CD4-positive, alpha-beta T cell treated with Interleukin-15 for 1 hour (primary cell): ENCODE measurements at places on chromosomes 7 and 10.

DNA sequence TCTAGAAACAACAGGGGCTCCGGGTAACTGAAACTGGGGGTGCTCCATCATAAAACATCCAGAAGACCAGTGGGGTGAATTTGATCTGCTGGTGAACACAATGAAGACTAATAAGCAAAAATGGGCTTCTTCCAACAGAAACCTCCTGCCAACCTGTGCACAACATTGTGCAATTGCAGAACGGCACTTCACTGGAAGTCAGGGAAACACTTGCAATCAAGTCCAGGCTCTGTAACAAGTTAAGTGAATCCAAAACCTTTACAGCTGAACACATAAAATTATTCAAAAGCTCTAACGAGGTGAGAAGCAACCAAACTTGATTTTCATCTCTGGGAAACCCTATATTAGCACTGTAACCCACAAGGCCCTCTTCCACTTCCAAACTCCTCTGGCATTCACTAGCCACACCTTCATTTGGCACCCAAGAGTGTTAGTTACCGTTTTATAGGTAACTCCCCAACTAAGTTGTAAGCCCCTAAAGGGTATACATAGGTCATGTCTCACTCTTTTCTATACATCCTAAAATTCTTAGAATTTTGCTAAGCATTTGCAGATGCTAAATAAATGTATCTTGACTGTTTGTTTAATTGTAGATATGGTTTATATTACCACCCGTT lies 22.0 kb downstream of the IMMP2L start:
- no peak for DNase-seq

GRCh38 chr10:124595143-124595883 lies 133.7 kb downstream of the LHPP start:
- DNase-seq: peak; percentile 13

- no peak for DNase-seq
These were observed 291.5 kb downstream of the SDK1 start for GRCh38 chr7:3592401-3593134.

DNA sequence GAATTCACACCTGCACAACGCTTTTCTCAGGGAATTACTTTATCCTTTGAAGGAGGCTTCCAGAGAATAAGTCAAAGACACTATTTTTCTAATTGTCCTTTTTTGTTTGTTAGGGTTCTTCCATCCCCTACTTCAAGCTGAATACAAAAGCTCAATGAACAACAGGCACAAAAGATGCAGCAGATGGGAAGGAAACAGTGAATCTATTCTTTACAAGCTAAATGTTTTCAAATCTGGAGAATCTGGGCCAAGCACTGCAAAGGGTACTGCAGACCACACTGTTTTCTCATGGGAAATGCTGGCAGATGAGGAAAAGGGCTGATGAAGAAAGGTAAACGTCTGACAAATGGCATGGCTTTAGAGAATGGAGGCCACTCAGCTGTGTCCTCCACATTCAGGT lies 18.5 kb downstream of the LIPA start:
- no peak for DNase-seq

GRCh38 chr7:106774768-106775551 lies 90.1 kb upstream of the PIK3CG start:
- DNase-seq: no peak

DNA sequence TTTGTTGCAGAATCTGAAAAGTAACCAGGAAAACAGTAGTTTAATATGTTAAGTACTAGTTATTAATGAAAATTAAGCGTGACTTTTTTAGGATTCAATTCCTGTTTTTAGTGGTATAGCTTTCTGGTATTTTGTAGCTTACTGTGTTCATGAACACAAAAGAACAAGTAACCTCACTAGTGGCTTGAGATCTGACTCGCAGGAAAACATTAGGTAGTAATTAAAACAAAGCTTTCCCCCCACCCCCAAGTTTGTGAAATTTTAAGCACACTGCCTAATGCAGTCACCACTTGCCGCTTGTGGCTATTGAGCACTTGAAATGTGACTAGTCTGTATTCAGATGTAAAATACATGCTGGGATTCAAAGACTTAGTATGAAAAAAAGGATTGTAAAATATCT lies 102.5 kb upstream of the RPA3 start:
- no peak for DNase-seq

DNA sequence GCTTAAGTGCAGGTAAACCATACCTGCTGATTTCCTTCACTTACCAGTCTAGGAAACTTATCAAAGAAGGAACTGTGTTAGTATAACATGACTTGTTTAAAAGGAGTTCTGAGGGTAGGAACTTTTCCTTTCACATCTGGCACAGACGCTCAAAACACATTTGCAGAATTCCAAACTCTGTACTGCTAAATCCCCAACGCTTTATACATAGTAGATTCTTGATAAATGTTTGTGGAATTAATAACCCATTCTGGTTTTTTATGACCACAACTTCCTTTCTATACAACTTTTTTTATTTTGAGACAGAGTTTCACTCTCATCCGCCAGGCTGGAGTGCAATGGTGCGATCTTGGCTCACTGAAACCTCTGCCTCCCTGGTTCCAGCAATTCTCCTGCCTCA lies 7.7 kb upstream of the TRUB1 start:
- DNase-seq: no peak

GRCh38 chr7:148738737-148739535 lies 40.2 kb downstream of the CUL1 start:
- DNase-seq: no peak

GRCh38 chr7:18491871-18492270 lies 3.7 kb upstream of the HDAC9 start:
- no peak for DNase-seq

- no peak for DNase-seq
These were observed 95.3 kb downstream of the KAT6B start for GRCh38 chr10:74921744-74922143.

- DNase-seq: peak; percentile 11
These were observed 71.5 kb downstream of the C10orf143 start for GRCh38 chr10:130039141-130039540.

- no peak for DNase-seq
These were observed 535 bp upstream of the TMEM72 start for GRCh38 chr10:44910602-44911001.

DNA sequence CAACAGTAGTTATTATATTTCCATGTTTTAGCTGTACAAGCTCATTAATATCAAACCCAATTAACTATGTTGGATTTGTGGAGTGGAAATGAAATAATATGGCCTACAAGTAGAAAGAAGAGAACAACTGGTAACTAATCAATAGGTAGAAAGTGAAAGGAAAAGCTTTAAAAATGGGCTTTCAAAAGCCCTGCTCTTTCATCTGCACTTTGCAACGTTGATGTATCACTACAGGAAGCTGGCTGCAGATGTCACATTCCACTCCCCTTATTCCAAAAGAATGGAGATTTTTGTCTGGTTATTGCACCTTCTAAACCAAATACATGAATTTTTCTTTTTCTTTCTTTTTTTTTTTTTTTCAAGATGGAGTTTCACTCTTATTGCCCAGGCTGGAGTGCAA lies 11.7 kb upstream of the MKI67 start:
- no peak for DNase-seq

- no peak for DNase-seq
These were observed 722.1 kb upstream of the CELF2 start for GRCh38 chr10:10295537-10295936.

DNA sequence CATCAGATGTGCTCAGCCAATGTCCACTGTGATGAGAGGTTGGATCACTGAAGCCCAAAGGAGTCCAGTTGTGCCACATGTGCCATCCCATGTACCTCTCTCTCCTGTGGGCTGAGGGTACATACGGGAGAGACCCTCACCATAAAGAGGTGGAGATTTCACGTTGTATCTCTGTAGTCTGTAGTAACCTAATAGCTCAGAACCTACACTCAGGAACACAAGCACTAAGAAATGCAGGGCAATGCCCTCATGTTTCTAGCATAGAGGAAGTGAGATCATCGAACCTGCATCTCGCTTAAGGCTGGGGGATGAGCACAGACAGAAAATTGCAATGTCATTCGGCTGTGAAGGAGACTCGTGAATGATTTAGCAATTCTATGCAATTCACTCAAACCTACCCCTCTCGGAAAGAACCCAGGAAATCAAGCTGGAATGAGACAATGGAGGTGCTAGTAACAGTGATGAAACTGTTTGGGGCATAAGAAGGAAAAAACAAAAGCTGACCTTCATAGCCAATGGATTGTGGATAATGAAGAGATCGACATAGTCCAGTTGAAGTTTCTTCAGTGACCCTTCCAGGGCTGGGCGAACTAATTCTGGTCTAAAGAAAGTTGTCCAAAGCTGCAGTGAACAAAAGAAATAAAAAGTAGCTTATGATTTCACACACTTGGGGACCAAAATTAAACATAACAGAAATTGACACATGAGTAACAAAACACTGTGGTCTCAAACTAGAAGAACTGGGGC lies 80.3 kb upstream of the UCN3 start:
- DNase-seq: peak; percentile 60

GRCh38 chr10:24561453-24561852 lies 162.2 kb downstream of the ARHGAP21 start:
- no peak for DNase-seq

- DNase-seq: no peak
These were observed 424 bp downstream of the EGFR start for GRCh38 chr7:55019191-55019690.

DNA sequence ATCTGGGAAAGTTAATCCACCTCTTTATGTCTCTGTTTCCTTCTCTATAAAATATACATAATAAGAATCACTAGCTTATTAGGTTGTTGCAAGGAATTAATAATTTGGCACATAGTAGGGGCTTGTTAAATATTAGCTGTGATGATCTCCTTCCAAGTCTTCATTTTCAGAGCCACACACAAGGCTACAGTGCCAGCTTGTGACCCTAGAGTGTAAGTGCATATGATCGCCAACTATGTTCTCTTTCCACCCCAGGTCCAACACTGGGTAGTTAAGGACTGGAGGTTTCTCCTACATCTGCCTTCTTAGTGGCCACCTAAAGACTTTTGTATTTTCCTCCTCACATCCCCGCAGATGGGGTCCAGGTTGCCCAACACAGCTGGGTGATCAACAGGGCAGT lies 17.9 kb upstream of the ACSM6 start:
- DNase-seq: no peak

GRCh38 chr7:27100694-27101170 lies 1.8 kb downstream of the HOXA2 start:
- DNase-seq: no peak

DNA sequence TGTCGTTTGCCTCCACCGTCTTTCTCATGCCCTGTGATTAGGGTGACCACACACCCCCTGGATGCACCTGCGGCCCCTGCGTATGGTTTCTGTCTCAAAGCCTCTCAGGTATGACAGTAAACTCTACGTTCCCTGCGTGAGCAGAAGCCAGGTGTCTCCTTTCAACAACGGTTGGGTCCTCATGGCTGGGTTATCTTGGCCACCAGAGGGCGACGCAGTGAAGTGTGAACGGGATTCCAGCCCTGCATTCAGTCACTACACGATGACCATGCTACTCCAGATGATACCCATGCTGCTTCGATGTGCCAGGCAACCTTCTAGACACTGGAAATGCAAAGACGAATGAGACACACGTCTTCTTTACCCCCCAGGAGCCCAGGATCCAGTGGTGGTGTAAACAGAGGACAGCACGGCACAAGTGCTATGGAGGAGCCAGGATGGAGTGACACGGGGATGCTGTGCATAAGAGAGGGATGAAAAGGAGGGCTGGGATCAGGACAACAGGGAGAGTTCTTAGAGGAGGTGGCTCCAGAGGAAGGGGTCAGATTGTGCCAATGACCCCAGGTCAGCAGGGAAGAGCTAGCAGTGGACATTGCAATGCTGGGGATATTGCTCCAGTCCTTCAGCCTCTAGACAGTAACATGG lies 228.1 kb upstream of the PFKP start:
- DNase-seq: no peak

DNA sequence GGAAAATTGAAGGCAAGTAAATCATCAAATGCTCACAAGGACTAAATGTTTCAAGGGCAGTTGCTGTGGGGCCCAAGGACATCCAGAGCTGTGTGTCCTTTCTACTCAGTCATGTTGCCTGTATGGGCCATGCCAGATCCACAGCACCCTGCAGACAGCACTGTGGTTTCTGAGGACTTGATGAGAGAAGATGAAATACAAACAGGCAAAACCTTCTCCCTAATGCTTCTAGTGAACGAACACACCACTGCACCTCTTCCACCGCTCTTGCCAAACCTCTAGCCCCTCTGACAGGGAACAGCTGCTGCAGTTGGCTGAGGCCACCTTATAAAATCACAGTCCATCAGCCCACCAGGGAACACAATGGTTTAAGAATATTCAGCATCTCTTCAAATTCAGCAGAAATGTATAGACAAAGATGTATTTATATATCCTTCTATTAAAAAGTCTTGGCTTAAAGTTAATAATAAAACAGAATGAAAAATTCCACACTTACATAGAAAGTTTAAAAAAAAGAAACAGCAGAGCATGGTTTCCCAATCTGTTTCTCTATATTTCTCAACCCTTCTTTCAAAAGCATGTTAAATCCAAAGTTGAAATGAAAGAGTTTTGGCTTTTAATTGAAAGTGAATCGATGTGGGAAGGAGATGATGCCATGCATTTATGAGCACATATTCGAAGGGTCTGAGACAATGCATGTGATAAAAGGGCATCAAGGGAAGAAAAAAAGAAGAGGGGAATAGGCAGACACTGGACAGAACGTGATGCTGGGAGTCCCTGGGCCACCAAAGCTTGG lies 14.0 kb downstream of the CYP3A7 start:
- no peak for DNase-seq

DNA sequence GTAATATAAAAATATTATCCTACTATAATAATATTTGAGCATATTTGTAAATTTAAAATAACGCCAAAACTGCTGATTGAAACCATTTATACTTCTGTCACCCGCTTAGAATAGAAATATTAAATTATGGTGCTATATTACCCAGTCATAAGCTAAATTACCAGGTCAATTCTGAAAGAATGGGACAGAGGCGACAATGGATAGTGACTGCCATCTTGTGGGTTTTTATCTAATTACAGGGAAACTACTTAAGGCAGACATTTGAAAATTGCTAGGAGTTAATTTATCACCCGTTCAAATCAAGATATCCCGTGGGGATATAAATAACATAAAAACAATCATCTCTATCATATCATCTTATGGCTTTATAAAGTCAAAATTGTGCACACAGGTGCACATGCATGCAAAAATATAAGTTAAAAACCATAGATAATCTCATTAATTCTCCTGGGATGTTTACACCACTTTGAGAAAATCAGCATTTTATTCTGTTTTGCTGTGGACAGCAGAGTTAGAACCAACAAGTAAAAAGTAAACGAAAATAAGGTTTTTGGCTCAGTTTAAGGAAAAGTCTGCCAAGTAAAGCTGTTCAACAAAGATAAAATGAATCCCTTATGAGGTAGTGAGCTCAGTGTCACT lies 41.3 kb upstream of the HPSE2 start:
- no peak for DNase-seq

DNA sequence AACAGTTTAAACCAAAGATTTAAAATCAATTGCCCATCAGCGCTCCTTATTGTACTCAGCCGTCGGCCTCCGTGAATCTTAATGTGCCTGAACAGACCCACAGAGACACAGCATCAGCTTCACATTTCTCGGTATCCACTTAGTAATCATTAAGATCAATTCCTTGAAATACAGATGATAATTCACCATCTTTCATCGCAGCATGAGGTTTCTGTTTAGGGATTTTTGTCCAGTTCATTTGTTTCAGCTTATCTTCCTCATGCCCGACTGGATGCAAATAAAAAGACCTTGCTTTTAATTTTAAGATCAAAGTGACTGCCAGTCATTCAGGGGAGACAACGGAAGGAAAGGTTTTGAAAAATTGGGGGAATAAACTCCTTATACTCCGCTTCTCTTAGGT lies 207.8 kb downstream of the WDR37 start:
- DNase-seq: no peak

GRCh38 chr7:122383934-122384333 lies 79.4 kb upstream of the FEZF1 start:
- no peak for DNase-seq

- no peak for DNase-seq
These were observed 22.1 kb downstream of the POT1 start for GRCh38 chr7:124907490-124907889.
